ENCODE measurements at places on chromosomes 1 and 21.

DNA sequence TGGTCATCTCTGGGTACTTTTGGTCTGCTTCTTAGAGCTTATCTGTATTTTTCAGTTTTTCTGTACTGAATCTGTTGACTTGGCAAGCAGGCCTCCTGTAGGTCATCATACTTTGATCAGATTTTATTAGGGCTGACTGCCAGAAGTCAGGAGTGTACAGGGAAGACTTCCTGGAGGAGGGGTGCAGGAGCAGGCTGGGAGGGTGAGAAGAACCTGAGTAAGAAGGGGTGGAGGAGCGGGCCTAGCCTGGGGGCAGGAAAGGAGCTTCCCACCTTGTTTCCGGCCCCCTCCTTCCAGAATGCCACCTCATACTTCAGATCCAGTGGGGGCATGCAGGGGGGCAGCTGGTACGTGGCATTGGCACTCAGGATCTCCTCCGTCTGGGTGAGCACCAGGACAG, 18.3 kb upstream of the IL22RA1 start:
- no peak for DNase-seq

GRCh38 chr1:19769211-19769932, 30.3 kb downstream of the TMCO4 start:
- DNase-seq = no peak

- peak; percentile 15 for DNase-seq
Observed at GRCh38 chr1:50750021-50750619, 209.9 kb downstream of the FAF1 start.

DNA sequence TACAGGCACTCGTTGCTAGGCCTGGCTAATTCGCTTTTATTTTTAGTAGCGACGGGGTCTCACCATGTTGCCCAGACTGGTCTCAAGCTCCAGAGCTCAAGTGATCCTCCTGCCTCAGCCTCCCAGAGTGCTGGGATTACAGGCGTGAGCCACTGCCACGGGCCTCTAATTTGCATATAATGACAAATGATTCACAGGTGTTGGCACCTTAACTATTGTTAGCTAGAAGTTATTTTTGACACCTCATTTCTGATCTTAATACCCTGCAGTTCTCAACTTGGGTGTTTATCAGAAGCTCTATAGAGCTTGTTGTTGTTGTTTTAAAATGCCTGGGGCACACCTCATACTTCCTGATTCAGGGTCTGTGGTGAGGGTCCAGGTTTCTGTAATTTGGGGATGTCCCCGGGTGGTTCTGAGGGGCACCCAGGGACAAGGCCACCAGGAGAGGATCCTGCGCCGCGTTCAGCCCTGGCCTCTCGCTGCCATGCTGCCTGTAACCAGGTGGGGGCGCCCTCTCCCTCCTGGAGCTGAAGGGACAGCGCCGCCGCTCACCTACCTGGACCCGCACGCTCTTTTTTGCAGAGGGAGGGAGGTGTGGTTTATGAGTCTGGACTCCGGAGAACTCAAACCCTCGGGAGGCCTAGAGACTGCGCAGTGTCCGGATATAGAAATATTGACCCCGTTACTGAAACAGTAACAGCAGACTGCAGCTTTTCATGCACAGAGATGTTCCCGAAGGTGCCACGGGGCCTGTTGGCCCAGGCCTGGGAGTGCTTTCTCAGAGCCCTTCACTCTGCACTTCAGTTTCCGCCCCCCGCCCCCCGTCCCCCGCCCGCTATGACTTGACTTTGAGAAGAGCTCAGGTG, 23.0 kb upstream of the NEK2 start:
- peak; percentile 1 for DNase-seq

GRCh38 chr1:201255479-201256362, 27.6 kb upstream of the PKP1 start:
- DNase-seq = no peak

DNA sequence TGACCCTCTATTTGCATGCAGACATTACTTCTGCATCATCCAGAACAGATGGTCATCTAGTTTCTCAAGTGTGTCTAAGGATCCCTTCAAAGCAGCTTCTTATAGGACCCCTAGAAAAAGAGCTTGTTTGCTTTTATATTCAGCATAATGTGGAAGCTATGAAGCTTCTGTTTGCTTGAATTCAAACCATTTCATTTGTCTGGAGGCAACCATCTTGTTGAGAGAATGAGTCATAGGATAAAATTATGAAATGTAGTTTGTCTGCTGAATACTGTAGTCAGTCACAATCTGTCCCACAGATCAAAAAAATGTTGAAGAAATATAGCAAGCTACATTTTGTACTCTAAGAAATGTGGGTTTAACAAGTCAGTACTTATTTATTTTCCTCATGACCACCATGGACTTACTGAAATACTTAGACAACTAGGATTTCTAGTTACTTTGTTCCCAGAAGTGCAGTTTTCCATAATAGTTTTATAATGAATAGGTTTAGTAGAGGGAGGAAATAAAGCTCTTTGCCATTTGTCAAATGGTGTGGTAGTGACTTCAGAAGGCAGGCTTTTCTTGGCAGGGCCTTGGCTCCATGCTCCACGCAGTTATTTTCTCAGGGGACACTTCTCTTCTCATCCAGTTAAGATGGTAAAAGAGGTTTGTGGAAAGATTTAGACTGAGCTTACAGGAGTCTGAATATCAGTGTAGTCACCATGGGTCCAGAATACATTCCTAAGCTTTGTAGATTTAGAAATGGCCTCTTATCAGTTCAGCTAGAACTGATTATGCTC, 74.8 kb upstream of the DEPDC1 start:
- DNase-seq = no peak
